ENCODE measurements at places on chromosomes 6 and 20. TPM values are rescaled to one million over a fixed set of nuclear protein-coding genes. Genes with fewer than 3 reads are reported as not detected.

Gene SNAI1
- 0.74 TPM for total RNA-seq

Gene CCND3
- 192 TPM for total RNA-seq

Gene KHDC1
- 3.5 TPM for total RNA-seq

Gene HSD17B8
- total RNA-seq, result 19.0 TPM

Gene TMEM217
- total RNA-seq, result 0.40 TPM

Gene GRM1
- 0.09 TPM for total RNA-seq

Gene DLL1
- total RNA-seq, result 16.9 TPM

Gene THBS2
- 35.4 TPM for total RNA-seq

Gene HSPA1A
- 118 TPM for total RNA-seq

Gene CPNE5
- total RNA-seq, result 5.2 TPM

Gene OR2J3
- total RNA-seq, result 0.06 TPM

Measured in lung (tissue), 17 donors.